Effector memory CD8-positive, alpha-beta T cell (primary cell): ENCODE measurements at places on chromosomes 1 and 21.
A peak's percentile ranks its signal among the peaks of the same experiment; 100 is the strongest.

GRCh38 chr1:241208910-241209379, 148.1 kb downstream of the RGS7 start:
- H3K4me3 ChIP-seq = no peak overlapping the region
- DNase-seq = no peak
- H3K27ac ChIP-seq = no peak overlapping the region

GRCh38 chr1:116380499-116381242, 7.6 kb downstream of the ATP1A1 start:
- H3K36me3 ChIP-seq = peaks cover 33% of the 10 kb centered on the region
- peak overlapping the region; percentile 95 for H3K27ac ChIP-seq
- no peak for DNase-seq
- H3K4me3 ChIP-seq = no peak overlapping the region

DNA sequence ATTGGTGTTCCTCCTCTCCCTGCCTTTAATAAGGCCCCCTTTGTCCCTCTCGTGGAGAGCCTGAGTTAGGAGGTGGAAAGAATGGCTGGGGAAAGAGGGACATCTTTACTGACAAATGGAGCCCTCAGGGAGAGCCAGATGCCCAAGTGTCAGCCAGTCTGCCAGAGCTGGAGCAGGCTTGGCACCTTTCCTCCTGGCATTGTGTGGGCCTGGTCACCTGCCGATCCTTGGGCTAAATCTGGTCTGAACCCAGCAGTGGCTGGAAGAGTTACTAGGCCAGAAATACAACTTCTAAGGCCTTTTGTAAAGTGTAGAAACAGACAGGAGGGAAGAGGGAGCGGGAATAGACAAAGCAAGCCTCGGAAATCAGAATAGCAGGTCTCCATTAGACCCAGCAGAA, 24.9 kb downstream of the VANGL1 start:
- no peak overlapping the region for H3K4me3 ChIP-seq
- no peaks in the 10 kb centered on the region for H3K4me1 ChIP-seq
- no peaks in the 10 kb centered on the region for H3K27me3 ChIP-seq
- H3K27ac ChIP-seq = no peak overlapping the region

DNA sequence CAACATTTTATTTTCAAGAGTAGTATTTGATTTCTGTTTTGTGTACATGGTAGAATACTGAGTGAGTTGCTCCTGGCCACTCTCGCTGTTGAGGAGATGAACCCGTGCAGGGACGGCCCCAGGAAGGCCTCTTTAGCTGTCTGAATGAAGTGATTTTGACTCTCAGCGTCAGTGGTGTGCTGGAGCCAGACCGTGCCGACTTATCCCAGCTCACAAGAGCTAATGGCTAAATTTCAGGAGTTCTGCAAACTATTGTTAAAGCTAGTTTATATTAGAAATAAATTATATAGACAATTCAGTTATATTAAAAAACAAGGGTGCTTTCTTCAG, 111.2 kb upstream of the KIF26B start:
- no peak for DNase-seq
- no peak overlapping the region for H3K27ac ChIP-seq
- no peak overlapping the region for H3K4me3 ChIP-seq
- no peaks in the 10 kb centered on the region for H3K36me3 ChIP-seq
- peaks cover 3% of the 10 kb centered on the region for H3K4me1 ChIP-seq

- H3K27me3 ChIP-seq = peaks cover 56% of the 10 kb centered on the region
- peaks cover 2% of the 10 kb centered on the region for H3K36me3 ChIP-seq
- no peak overlapping the region for H3K27ac ChIP-seq
- no peak for DNase-seq
- no peak overlapping the region for H3K4me3 ChIP-seq
These were observed 177.3 kb downstream of the KIF26B start for GRCh38 chr1:245332085-245332484.

GRCh38 chr1:12424793-12425192, 193.2 kb downstream of the DHRS3 start:
- DNase-seq = no peak
- no peaks in the 10 kb centered on the region for H3K36me3 ChIP-seq
- H3K4me3 ChIP-seq = no peak overlapping the region
- H3K27ac ChIP-seq = no peak overlapping the region
- H3K27me3 ChIP-seq = no peaks in the 10 kb centered on the region

DNA sequence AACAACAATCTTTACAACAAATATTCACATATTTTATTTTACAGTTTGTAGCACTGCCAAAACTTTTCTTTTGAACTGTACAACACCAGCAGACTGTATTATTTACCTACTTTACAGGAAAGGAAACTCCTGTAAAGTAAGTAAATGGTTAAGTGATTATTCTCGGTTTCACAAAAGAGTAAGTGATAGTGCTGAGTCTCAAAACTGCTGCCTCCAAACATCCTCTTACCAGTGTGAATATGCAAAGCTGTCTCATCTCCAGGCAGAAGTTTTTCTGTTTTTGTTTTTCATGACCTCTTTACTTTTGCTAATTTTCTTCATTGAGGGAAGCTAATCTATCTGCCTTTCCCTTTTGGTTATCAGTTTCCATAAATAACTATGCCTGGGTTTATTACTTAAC, 286.7 kb downstream of the SRGAP2C start:
- H3K27ac ChIP-seq = no peak overlapping the region
- H3K4me1 ChIP-seq = peaks cover 4% of the 10 kb centered on the region
- no peaks in the 10 kb centered on the region for H3K27me3 ChIP-seq
- H3K4me3 ChIP-seq = no peak overlapping the region
- DNase-seq = no peak

GRCh38 chr1:74343216-74343615, 108.0 kb downstream of the TNNI3K start:
- no peak for DNase-seq
- no peaks in the 10 kb centered on the region for H3K27me3 ChIP-seq
- H3K36me3 ChIP-seq = no peaks in the 10 kb centered on the region
- no peak overlapping the region for H3K27ac ChIP-seq

DNA sequence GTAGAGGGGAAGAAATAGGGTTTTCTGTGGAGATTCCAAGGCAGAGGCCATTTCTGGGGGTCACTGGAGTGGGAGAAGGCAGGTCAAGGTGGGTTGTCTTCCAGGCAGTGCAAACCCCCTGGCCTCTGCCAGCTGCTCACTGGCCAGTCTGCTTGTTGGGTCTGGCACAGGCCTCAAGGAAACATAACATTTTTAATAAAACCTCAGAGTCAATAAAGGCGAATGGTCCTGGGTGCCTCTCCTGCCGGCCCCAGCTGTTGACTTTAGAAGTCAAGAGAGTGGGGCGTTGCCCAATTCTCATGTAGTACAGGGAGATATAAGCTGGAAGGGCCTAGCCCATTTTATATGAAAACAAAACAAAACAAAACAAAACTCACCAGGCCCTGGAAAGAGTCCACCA, 36.6 kb downstream of the RUNX3 start:
- no peaks in the 10 kb centered on the region for H3K27me3 ChIP-seq
- no peak overlapping the region for H3K4me3 ChIP-seq
- peaks cover 46% of the 10 kb centered on the region for H3K36me3 ChIP-seq

DNA sequence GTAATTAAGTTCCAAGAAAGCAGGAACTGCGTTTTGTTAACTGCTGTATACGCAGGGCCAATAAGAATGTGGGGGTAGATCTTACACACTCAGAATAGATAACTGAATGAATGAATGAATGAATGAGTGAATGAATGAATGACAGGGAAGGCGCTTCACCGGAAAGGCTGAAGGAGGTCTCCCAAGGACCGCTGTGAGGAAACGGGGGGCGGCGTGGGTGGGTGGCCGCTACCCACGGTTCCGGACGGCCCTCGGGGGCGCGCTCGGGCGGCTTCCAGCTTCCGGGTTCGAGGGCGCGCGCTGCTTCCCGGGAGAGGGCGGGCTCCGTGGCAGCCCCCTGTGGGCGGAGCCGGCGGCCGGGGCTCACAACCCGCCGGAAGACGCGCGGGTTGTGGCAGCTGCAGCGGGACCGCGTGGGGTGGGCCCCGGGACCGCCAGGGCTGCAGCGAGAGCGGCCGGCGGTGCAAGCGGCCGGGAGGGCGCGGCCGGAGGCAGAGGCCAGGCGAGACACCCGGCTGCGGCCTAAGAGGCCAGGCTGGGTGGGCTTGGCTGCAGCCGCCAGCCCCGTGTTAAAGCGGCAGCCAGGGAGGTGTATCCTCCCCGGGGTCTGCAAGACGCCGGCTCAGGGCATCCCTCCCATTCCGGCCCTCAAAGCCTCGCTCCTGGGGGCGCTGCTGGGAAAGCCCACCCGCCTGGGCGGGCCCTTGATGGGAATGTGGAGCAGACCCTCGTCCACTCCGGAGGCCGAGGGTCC, at the start of gene ZFP69:
TSS of gene ZFP69 (plus strand) at position 367 of the 754 bp plus-strand sequence. CDS start 2,072 bp downstream, outside the sequence.
- peaks cover 27% of the 10 kb centered on the region for H3K4me1 ChIP-seq
- H3K27ac ChIP-seq = peak within 1 kb of the TSS; percentile 67
- peaks cover 5% of the 10 kb centered on the region for H3K36me3 ChIP-seq
- H3K27me3 ChIP-seq = no peaks in the 10 kb centered on the region
- H3K4me3 ChIP-seq = peak within 1 kb of the TSS; percentile 84
- peak; percentile 66 for DNase-seq

DNA sequence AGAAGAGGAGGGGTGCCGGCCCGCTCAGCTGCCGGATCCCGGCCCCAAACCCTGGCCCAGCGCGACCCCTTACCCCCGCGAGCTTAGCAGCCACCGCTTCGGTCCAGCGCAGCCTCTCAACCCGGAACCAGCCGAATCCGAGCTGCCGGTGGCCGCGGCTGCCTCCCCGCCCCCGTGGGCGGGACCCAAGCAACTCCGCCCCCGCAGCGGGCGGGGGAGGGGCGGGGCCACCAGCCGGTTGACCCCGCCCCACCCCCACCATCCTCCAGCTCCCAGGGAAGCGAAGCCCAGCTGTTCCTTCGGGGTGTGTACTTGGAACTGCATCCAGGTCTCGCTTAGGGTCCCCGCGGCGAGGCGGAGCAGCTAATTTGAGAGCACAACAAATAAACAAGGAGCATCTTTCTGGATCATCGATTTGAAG, at the start of gene TRIM62:
TSS of gene TRIM62 (minus strand) at position 123 of the 421 bp plus-strand sequence. CDS start 611 bp downstream, outside the sequence.
- peaks cover 33% of the 10 kb centered on the region for H3K4me1 ChIP-seq
- peak within 1 kb of the TSS; percentile 79 for H3K27ac ChIP-seq
- H3K4me3 ChIP-seq = peak within 1 kb of the TSS; percentile 88
- no peaks in the 10 kb centered on the region for H3K27me3 ChIP-seq
- H3K36me3 ChIP-seq = peaks cover 12% of the 10 kb centered on the region

GRCh38 chr1:200642481-200642880, 21.9 kb upstream of the KIF14 start:
- H3K4me1 ChIP-seq = no peaks in the 10 kb centered on the region
- no peaks in the 10 kb centered on the region for H3K27me3 ChIP-seq
- H3K27ac ChIP-seq = no peak overlapping the region
- DNase-seq = no peak
- H3K4me3 ChIP-seq = no peak overlapping the region
- H3K36me3 ChIP-seq = peaks cover 37% of the 10 kb centered on the region

- no peak for DNase-seq
- H3K4me3 ChIP-seq = no peak overlapping the region
- no peaks in the 10 kb centered on the region for H3K4me1 ChIP-seq
- H3K36me3 ChIP-seq = no peaks in the 10 kb centered on the region
These were observed 852.4 kb upstream of the ADAMTS5 start for GRCh38 chr21:27819299-27819698.

GRCh38 chr1:53684741-53685140, 54.2 kb downstream of the GLIS1 start:
- H3K27me3 ChIP-seq = peaks cover 68% of the 10 kb centered on the region
- peaks cover 4% of the 10 kb centered on the region for H3K36me3 ChIP-seq
- DNase-seq = no peak
- H3K4me3 ChIP-seq = no peak overlapping the region
- peak overlapping the region; percentile 15 for H3K27ac ChIP-seq

- peaks cover 9% of the 10 kb centered on the region for H3K4me1 ChIP-seq
- H3K36me3 ChIP-seq = no peaks in the 10 kb centered on the region
- H3K4me3 ChIP-seq = no peak overlapping the region
- H3K27ac ChIP-seq = no peak overlapping the region
- DNase-seq = no peak
These were observed 10.8 kb upstream of the ID3 start for GRCh38 chr1:23570001-23570691.

GRCh38 chr1:12080156-12080555, 17.1 kb downstream of the TNFRSF8 start:
- DNase-seq = no peak
- no peaks in the 10 kb centered on the region for H3K36me3 ChIP-seq
- H3K27me3 ChIP-seq = peaks cover 23% of the 10 kb centered on the region
- no peak overlapping the region for H3K27ac ChIP-seq
- no peak overlapping the region for H3K4me3 ChIP-seq
